ENCODE measurements at places on chromosomes 13 and 19.

- DNase-seq: no peak
Observed at GRCh38 chr13:98293570-98294142, 116.6 kb upstream of the RNF113B start.

GRCh38 chr19:23241419-23241818, 8.8 kb downstream of the ZNF724 start:
- no peak for DNase-seq

GRCh38 chr19:664913-665443, 2.0 kb upstream of the RNF126 start:
- DNase-seq: peak; percentile 76

- DNase-seq: no peak
Observed at GRCh38 chr13:98910501-98910951, 67.3 kb downstream of the DOCK9 start.

DNA sequence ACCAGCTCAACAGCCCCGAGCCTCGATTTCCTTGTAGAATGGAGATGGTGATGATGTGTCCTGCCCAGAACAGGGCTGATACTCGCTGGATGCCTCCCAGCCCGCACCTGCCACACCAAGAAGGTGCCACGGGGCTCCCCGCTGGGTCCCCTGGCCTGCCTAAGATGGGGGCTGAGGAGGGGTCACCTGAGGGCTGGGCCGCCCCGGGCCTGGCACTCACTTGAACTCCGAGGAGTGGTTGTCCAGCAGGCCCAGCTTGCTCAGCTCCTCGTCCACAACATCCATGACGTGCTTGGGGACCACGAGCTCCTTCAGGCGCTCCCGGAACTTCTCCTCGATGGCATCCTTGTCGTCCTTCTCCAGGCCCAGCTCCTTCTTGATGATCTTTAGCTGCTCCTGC, 14.4 kb downstream of the LONP1 start:
- no peak for DNase-seq

- no peak for DNase-seq
Observed at GRCh38 chr19:55923556-55923955, 8.6 kb downstream of the NLRP13 start.

DNA sequence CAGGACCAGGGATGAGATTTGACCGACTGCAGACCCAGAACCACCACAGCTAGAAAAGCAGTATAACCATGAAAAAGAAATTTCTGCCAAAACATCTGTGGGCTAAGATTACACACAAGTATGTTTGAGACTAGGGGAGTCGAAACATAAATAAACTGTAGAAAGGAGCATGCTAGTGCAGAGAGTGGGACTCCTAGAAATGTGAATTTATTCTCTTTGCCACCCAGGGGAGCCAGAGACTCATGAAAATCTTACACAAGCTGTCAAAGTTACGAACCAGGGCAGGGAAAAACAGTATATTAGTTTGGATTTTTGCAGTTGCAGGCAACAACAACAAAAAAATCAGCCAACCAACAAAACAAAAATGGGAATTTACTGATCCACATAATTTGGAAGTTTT, 12.3 kb upstream of the HSPH1 start:
- no peak for DNase-seq

- DNase-seq: no peak
Observed at GRCh38 chr13:99564386-99564785, 63.1 kb downstream of the TM9SF2 start.

DNA sequence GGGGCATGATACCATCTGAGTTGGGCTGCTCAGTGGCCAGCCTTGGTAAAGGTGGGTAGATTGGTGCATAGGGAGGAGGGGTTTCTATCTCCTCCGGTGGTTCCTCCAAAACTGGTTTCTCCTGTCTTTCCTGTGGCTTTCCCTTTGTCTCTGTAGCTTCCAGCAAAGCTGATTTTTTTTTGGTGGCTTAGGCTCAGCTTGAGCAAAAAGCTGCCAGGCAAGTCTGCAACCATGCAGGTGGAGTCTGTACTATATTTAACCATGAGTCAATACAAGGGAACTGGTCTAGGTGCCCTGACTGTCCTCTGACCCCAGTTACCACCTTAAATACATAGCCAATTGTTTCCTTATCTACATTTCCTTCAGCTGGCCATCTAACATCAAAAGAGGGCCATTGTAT, 64.0 kb upstream of the ZNF681 start:
- no peak for DNase-seq

DNA sequence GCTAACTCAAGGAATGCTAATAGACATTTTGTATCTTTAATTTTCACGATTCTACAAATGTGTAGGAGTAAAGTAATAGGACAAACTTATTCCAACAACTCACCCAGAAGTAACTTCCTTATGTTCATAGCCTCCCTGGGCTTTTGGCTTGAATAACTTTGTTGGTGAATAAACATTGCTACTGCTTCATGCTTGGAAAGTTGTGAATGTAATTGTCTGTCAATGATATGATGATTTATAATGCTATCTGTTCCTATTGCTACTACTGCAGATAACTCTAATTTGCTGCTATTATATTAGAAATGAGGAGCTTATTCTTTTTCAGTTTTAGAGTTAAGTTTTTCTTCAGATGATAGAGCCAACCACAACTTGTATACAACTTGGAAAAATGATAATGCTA, 307.7 kb downstream of the PCDH9 start:
- DNase-seq: no peak

DNA sequence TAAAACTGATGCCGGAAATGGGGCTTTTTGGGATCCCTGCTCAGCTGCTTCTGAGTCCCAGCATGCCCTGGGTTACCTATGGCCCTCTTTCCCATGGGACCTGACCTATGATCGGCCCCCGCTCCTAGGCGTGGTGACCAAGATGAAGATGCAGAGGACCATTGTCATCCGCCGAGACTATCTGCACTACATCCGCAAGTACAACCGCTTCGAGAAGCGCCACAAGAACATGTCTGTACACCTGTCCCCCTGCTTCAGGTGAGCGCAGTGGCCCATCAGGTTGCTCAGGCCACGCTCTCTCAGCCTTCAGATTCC, 1.5 kb downstream of the RPS11 start:
- no peak for DNase-seq

DNA sequence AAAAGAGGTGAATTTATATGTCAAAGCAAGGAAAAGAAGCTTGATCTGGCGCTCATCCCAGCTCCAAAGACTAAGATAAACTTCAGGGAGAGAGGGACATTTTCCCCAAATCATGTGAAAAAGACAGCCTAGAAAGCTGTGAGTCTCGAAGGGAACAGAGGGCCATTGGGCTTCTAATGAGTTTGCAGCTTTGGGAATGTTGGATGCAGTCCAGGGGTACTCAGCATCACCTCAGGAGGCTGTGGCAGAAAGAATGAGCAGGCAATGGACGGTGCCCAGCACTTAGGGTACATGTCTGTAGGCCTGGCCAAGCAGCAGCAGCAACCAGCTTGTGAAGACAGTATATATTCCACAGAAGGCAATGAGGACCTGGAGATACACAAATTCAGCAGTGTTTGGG, 25.7 kb upstream of the WASF3 start:
- DNase-seq: no peak

DNA sequence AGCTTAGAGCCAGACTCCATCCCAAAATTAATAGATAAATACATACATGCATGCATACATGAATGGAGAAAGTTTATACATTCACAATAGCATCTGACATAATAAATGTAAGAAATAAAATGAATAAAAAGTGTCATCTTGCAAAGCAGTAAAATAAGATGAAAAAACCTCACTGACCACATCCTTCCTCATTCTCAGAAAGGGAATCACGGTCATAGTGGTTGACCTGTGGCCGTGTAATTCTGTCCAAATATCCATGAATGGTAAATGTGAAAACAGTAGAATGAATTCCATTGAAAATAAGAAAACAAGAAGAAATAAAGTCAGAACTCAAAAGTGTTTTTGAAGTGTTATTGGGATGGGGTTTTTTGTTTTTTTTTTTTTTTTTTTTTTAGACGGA, 9.8 kb upstream of the CDC42EP5 start:
- DNase-seq: no peak

DNA sequence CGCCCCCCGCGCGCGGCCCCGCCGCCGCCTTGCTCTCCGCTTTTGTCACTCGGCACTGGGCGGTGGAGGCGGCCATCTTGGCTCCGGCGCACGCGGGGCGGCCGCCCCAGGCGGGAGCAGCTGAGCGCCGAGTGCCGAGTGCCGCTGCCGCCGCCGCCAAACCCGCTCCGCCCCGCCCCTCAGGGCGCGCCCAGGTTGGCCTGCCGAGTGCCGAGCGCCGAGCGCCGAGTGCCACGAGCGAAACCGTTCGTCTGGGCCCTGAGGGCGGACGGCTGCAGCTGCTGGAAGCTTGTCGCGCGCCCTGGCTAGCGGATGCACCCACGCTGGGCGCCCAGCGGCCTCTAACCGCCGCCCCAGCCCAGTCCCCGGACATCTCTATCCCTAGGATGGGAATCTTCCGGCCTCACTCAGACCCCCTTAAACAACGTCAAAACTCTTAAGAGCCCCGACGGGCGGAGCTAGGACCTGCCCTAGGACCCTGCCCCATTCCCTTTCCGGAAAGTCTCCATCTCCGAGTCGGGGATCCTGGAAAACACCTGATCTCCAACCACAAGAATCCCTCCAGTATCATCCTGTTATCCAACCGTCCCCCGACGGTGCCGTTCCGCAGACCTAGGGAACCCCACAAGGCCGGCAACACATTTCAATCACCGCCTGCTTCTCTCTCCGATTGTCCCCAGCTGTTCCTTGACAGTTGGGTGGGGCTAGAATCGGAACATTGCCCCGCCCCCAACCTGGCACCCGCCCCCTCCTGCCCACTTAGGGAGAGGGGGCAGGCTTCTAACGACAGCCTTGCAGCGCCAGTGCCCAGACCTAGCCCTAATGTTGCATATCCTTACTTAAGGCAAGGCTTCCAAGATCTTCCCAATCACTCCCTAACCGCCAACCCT, 14.1 kb upstream of the AKAP8L start:
- peak; percentile 89 for DNase-seq

DNA sequence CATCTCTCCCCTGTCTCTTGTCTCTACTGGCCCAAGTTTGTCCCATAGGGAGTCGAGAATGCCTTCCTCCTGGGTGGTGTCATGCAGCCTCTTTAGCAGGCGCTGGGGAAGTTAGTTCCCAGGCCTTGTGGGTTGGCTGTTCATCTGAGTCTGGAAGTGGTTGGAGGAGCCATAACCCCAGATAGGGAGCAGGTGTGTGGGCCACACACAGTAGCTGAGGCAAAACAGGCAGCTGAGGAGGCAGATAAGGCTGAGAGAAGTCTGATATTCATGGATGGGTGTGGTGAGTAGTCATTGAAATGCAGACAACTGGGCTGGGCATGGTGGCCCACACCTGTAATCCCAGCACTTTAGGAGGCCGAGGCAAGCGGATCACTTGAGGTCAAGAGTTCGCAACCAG, 40.9 kb upstream of the KPNA3 start:
- no peak for DNase-seq

DNA sequence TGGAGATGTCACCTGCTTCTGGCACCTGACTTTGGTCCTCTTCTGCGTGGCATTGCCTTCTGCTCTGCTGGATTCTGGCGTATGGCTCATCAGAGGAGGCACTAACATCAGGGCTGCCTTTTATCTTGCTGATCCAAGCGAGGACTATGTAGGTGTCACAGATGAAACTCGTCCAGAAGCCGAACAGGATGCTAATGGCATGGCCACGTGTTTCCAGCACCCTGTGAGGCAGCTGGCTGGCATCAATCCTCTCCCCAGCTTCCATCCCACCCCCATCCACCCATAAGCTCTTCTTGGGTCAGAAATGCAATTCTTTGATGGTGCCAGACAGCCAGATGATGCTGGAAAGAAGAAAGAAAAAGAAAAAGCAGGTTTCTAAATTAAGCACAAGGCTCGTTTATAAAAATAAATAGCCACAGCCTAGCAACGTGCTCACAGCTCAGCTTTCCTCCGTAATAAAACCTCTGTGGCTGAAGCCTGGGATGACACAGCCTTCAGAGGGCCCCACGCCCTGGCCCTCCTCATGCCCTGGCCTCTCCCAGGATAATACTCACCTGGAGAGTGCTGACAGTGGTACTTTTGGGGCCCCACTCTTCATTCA, 212.9 kb upstream of the SERP2 start:
- peak; percentile 73 for DNase-seq

DNA sequence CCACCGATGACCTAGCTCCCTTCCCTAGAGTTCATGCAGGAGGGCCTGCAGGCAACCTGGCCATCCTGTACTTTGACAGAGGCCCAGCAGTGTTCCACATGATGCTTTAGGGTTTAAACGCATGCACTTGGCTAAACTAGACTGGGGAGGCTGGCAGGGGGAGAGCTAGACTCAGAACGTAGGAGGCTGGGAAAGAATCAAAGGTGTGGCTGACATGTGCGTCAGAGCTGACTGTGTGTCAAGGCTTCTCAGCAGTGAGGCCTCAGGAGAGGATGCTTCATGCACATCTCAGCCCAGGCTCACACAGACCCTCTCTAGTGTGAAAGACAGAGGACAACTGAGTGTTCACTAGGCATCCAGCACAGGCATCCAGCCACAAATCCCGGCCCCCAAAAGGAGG, 28.7 kb downstream of the DNMT1 start:
- DNase-seq: no peak

GRCh38 chr13:29752175-29752574, 98.2 kb downstream of the UBL3 start:
- DNase-seq: no peak

DNA sequence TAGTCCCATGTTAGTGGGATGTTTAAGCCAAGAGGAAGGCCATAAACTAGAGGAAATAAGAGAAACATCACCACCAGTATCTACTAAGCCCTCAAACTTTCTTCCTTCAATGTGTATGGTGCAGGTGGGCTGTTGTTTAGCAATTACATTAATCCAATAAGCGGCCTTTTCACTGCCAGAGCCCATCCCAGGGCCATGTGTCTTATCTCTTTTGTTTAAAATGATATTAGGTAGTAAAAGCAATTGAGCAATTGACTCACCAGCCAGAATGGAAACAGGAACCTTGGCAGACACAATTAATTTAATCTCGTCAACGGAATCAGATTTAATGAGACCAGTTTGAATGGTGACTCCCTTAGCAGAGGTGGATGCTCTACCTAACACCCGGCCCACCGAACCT, 1503.5 kb downstream of the UQCRFS1 start:
- DNase-seq: no peak

DNA sequence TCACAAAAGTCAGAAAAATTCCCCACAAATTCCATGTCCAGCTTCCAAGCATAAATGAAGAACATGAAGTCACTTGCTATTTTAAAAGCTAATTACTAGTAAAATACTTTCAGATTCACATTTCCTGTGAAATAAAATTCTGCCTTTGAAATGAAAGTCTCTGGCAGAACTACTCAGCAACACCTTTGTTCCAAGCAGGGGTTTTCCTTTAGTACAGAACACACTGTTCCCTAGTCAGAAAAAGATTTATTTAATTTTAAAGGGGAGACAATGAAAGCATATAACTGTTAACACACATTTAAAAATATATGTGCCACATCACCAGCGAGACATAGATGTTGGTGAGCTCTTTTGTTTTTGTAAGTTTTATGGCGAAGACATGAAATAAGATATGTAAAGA, 26.4 kb upstream of the RAP2A start:
- no peak for DNase-seq
